ENCODE measurements at places on chromosomes 11 and 22. TPM values are rescaled to one million over a fixed set of nuclear protein-coding genes. Genes with fewer than 3 reads are reported as not detected.

Gene CAPRIN1
- total RNA-seq, result 198 TPM

Gene F2
- not detected for total RNA-seq

Gene MS4A15
- not detected for total RNA-seq

GRCh38 chr11:118893662-118894061, 10.0 kb downstream of the CXCR5 start:
- no peaks in the 10 kb centered on the region for H3K36me3 ChIP-seq
- no peak for DNase-seq
- H3K4me1 ChIP-seq, result no peaks in the 10 kb centered on the region
- H3K27ac ChIP-seq, result no peak overlapping the region

GRCh38 chr11:44684859-44685281, 41.9 kb upstream of the TSPAN18 start:
- H3K36me3 ChIP-seq, result no peaks in the 10 kb centered on the region
- H3K27ac ChIP-seq, result no peak overlapping the region
- H3K4me1 ChIP-seq, result no peaks in the 10 kb centered on the region
- no peaks in the 10 kb centered on the region for H3K27me3 ChIP-seq
- no peak overlapping the region for H3K4me3 ChIP-seq
- no peak for DNase-seq

DNA sequence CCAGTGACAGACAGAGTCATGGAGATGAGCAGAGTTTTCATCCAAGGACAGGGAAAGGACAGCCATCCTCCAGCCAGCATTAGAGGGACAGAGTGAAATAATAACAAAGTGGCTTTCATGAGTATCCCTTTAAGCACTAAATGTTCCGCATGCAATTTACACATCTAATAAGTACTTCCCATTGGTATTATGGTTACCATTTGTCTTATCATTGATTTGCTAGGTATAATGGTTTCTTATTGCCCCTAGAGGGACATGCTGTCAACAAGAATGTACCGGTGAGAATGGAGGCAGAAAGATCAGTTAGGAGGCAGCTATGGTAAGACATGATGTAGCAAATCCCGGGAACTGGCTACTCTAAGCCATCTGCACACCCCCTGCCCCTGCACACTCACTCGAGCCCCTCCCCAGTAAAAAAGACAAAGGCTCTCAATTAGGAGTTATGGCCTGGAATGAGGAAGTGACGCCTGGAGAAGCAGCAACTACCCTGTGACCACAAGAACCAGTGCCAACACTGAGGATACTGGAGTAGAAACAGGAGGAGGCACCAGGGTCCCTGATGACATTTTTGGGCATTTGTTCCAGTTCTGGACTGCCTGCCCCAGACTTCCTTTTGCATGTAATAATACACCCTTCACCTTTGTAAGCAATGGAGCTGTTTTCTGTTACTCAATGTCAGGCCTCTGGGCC, 30.2 kb upstream of the HMGXB4 start:
- no peaks in the 10 kb centered on the region for H3K4me1 ChIP-seq
- no peak overlapping the region for H3K4me3 ChIP-seq
- DNase-seq, result no peak
- H3K27ac ChIP-seq, result no peak overlapping the region

GRCh38 chr11:130549393-130549999, 101.1 kb downstream of the ADAMTS15 start:
- H3K27ac ChIP-seq, result no peak overlapping the region
- H3K4me1 ChIP-seq, result no peaks in the 10 kb centered on the region
- no peaks in the 10 kb centered on the region for H3K27me3 ChIP-seq
- no peak overlapping the region for H3K4me3 ChIP-seq
- H3K36me3 ChIP-seq, result no peaks in the 10 kb centered on the region

GRCh38 chr11:73173755-73174494, 31.8 kb upstream of the FCHSD2 start:
- H3K27me3 ChIP-seq, result no peaks in the 10 kb centered on the region
- no peak overlapping the region for H3K4me3 ChIP-seq
- peak overlapping the region; percentile 38 for H3K27ac ChIP-seq
- H3K36me3 ChIP-seq, result no peaks in the 10 kb centered on the region

DNA sequence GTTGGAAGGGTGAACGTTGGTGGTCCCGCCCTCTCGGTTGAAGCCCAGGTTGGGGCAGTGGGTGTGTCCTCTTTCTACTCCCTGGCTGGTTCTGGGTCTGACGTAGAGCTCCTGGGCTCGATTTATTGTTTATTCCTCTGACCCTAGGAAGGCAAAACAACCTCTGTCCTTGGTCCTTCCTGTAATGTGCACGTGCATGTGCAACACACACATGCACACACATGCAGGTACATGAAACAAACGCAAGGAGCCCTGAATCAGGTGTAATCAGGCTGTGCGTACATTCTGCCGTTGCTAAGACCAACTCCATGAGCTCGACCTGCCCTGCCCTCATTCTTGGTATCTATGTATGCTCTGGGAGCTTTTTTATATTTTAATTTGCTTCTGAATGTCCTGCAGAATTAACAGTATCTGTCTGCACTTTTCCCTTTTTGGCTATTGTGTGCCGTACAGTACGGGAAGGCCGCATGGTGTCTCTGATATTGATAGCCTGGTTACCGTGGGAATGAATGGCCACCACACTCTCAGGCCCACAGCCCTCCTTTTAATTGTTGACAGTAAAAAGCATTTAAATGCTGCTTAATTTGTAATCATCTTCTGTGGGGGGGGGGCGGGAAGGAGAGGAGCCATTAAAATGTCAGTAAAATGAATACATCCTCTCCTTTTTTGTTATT, 66.0 kb upstream of the NNMT start:
- no peaks in the 10 kb centered on the region for H3K36me3 ChIP-seq
- DNase-seq, result no peak
- no peak overlapping the region for H3K4me3 ChIP-seq
- no peaks in the 10 kb centered on the region for H3K4me1 ChIP-seq

DNA sequence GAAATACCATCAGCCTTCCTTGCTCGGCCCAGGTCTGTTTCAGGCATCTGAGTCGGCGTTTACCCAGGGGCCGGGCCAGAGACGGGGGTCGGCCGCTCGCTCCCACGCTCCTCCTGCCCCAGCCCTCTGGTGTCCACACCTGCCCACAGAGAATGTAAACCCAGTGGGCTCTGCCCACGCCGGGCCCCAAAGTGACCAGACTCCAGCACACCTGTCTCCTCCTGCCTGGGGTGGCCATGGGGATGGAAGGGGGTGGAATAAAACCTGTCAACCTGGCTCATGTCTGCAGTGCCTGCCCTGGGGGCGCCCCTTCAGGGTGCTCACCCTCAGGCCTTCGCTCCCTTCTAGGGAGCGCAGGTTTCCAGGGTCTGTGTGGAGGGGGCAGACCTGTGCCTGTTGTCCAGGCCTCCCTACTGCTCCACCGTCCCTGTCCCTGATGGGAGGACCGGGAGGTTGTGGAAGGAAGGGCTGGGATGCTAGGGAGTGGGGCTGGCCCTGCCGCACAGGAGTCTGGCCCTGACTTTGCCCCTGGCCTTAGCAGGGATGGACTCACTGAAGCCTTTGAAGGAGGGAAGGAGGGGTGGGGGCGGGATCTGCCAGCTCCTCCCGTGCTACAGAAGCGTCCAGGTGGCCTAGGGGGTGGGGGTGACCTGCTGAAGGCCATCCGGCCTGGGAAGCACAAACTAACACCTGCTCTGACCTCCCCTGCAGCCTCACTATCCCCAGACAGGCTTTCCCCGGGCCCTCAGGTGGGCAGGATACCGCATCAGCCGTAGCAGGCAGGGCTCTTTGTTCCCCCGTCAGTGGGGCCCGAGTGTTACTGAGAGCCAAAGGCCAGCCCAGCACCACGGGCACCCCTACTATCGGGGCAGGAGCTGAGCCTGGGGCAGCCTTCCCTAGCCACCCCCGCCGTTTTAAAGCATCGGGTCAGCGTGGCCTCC, 14.7 kb upstream of the ARHGAP8 start:
- DNase-seq, result no peak
- H3K27ac ChIP-seq, result no peak overlapping the region
- H3K27me3 ChIP-seq, result no peaks in the 10 kb centered on the region
- no peaks in the 10 kb centered on the region for H3K4me1 ChIP-seq
- no peak overlapping the region for H3K4me3 ChIP-seq

DNA sequence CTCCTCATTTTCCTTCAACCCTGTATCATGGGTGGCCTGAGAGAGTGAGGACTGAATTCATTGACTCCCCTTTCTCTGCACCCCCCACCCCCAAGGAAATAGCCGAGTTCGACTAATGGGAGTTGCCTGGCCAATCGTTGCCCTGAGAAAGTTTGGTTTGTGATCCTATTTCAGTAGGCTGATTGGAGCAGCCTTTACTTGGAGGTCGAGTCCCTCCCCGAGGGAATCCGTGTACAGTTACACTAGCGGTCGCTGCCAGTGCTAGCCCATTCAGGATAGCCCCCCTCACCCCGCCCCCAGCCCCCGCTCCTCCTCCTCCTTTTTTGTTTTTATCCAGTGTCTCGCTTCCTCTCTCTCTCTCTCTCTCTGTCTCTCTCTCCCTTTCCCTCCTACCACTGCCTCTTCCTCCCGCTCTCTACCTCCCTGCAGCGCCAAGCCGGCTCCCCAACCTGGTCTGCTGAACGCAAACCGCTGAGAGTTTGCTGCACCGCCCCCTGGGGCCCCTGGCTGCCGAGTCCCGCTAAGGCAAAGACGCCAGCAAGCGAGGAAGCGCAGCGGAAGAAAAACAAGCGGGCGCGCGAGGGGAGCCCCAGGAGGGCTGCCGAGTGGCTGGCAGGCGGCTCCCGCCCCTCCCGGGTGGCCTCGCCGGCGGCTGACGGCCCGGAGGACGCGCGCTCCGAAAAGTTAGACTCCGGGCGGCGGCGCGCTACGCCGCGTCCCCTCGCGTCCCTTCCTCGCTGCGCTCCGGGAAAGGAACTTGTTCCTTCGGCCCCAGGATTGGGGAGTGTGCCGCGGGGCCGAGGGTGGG, at the start of gene GRAMD1B:
GRAMD1B (plus strand) TSS at position 357 of the 808 bp plus-strand sequence. CDS start 524 bp downstream, outside the sequence.
- H3K27me3 ChIP-seq, result no peaks in the 10 kb centered on the region
- peak within 1 kb of the TSS; percentile 49 for H3K4me3 ChIP-seq
- peak within 1 kb of the TSS; percentile 71 for H3K27ac ChIP-seq
- no peak for DNase-seq
- no peaks in the 10 kb centered on the region for H3K36me3 ChIP-seq

GRCh38 chr11:75453916-75454655, 21.1 kb upstream of the KLHL35 start:
- no peaks in the 10 kb centered on the region for H3K36me3 ChIP-seq
- H3K27me3 ChIP-seq, result no peaks in the 10 kb centered on the region
- DNase-seq, result no peak
- H3K4me1 ChIP-seq, result no peaks in the 10 kb centered on the region
- no peak overlapping the region for H3K27ac ChIP-seq
- no peak overlapping the region for H3K4me3 ChIP-seq

Measured in breast epithelium (tissue), 4 donors.